A673 (cell line): ENCODE measurements at places on chromosomes 5 and 9. TPM values are rescaled to one million over a fixed set of nuclear protein-coding genes. Genes with fewer than 3 reads are reported as not detected.

Gene SLC25A2
- total RNA-seq, result 0.88 and 1.0 TPM in 2 replicates

Gene AKNA
- 20.4 and 28.8 TPM in 2 replicates for total RNA-seq

DNA sequence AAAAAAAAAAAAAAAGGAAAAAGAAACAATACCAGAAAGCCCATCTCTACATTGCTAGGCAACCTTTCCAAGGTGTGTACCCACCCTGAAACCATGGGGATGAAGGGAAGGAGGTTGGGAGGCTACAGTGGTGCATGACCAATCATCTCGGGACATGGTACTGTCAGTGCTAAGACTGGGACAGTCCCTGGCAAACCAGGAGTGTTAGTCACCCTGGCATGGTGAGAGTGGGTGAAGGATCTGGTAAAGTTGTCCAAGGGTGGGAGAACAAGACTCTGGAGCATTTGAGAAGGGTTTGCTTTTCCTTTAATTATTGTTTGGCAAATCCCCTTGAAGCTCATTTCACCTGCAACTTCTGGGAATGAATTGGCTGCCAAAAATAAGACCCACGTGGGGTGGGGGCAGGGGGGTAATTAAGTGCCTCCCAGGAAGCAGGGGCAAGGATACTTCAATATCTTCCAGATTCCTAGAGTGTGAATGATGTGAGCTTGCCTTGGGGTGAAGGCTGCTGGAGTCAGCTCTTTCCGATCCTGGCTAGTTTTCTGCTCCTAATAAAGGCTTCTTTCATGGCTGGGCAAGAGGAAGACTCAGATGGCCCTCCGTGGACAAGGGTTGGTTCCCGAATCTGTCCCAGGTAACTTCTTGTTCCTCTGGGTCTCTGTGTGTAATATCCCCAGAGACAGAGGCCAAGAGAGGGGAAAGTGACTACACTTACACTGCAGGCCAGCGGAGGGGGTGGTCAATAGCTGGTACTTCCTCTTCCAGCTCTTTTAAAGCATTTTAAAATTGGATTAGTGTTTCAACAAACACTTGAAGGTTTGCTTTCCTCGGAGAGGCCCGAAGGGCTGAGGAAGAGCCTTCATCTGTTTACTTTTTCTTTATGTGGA lies 61.6 kb upstream of the SPRY4 start:
- DNase-seq, result peak; percentile 63

- DNase-seq, result no peak
These were observed 324.4 kb downstream of the PRELID2 start for GRCh38 chr5:145510769-145511168.

- DNase-seq, result no peak
These were observed 191.7 kb downstream of the MCTP1 start for GRCh38 chr5:95093211-95093610.
